ENCODE measurements at places on chromosomes 3 and 15.

GRCh38 chr3:178205740-178206139, 330.5 kb upstream of the KCNMB2 start:
- no peak for DNase-seq

GRCh38 chr3:41026394-41027177, 172.7 kb upstream of the CTNNB1 start:
- no peak for DNase-seq

DNA sequence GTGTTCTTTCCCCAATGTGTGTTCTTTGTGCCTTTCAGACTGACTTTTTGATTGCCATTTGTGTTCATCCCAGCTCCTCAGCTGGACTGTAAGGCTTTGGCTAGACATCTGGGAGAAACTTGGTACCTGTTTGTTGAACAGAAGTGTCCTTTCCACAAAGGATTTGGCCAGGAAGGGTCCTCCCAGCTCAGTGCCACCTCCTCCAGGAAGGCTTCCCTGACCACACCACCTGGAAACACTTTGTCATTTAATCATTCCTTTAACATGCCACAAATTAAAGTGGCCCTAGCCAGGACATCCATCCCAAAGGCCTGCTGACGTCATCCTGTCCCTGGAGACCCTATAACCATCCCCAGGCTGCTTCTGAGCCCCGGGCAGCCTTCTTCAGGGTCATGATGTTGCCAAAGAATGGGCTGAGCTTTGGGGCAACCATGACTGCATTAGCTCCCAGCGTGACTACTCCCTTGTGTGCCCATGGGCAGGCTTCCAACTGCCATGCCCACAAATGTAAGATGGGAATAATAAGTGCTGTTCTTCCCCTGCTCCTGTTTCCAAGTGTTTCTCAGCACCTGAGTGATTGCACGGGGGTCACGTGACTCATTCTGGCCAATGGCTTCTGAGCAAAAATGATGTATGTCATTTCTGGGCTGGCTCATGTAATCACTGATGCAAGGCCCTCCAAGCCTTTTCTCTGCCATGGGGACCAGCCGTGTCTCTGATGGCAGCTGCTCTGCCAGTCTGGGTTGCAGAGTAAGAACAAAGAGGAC, 112.5 kb upstream of the SMAD3 start:
- DNase-seq: no peak

DNA sequence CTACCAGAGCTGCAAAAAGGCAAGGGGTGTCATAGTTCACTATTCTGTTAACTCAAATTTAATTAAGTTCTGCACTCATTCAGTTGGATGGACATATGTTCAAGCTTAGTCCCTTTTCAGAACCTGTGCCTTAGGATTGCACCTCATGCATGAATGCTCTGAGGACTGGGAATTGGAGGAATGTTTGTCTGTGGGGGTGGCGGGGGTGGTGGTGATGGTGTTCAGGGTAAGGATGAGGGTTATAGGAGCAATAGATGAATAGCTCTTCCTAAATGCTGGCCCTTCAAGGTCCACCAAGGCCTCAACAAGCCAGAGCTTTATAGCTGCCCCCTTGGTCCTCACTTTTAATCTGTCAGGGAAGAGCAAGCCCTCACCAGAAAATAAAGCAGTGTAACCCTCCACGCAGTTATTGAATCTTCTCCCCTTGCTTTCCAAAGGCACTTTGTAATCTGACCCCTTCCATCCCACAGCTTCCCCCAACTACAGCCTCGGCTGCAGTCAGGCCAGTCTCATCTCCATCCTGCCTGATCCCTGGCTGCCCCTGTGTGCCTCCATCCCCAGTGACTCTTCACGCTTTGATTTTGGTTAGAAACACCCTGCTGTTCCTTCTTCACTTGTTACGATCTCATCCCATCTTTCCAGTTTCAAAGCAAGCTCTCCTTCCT, 221.6 kb upstream of the LMCD1 start:
- no peak for DNase-seq

GRCh38 chr3:56125358-56126005, 342.8 kb downstream of the ERC2 start:
- DNase-seq: no peak

DNA sequence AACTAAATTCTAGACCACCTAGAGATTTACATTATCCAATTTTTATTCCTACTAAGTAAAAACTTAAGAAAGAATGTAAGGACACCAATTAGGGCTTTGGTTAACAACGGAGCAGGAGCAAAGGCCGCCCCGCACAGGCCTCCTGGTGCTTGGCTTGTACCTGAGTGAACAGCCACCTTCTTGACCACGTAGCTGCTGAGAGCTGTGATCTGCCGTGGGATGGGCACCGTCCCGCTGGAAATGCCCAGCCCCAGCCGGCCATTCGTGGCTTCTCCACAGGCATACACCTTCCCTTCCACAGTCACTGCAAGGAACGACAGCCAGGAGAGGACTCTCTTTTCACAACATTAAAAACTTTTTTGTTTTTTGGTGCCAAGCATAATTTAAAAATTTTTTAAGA, 79.6 kb upstream of the OCA2 start:
- DNase-seq: no peak

Measured in stimulated activated CD4-positive, alpha-beta T cell treated with anti-CD3 and anti-CD28 coated beads, Interleukin-1b, Interleukin-23, amount 100 ng/mL, for 1 hour (primary cell).